ENCODE measurements at places on chromosomes 2 and 18. TPM values are rescaled to one million over a fixed set of nuclear protein-coding genes. Genes with fewer than 3 reads are reported as not detected.
A peak's percentile ranks its signal among the peaks of the same experiment; 100 is the strongest.

GRCh38 chr2:44952806-44953498 lies 11.4 kb downstream of the SIX3 start:
- DNase-seq, result peak; percentile 28

GRCh38 chr2:35973132-35973736 lies 382.3 kb upstream of the CRIM1 start:
- peak; percentile 57 for DNase-seq

DNA sequence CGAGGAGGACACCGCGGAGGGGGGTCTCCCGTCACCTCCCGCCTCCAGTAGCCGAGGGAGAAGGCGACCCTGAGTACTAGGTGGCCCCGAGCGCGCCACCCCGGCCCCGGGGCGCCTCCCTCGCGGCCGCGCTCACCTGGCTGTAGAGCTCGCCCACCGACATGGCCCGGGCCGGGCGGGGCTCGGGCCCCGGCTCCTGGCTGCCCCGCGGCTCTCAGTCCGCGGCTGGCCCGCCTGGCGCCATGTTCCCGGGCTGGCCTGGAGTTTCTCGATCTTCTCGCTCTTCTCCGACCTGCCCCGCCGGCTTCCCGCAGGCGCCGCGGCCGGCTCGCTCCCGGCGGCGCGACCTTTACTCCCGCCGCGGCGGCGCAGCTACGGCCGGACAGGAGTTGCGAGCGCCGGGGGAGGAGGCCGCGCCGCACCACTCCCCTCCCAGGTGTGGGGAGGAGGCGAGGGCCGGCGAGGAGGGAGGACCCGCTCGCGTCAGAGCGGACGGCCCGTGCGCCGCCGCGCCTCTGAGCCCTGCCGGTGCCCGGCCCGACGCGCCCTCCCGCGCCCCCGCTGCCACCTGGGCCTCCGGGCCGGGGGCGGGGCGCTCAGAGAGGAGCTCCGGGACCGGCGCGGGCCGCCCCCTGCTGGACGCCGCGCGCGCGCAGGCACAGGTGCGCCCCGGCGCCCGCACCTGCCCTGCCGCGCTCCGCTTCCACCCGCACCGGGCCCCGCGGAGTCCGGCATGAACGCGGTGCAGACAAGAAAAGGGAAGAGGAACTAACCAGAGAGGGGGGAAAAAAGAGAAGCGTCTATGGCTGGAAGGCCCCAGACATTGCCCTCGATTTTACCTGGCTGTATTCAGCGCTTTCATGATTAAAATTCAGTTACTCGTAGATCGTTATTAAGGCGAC lies at the start of gene MYO5B:
Gene MYO5B (minus strand): TSS at position 517 of the 902 bp plus-strand sequence. CDS start 354 bp downstream, at position 163.
- peak; percentile 5 for DNase-seq

- DNase-seq, result no peak
Measured at GRCh38 chr2:43111788-43112554, 114.4 kb downstream of the ZFP36L2 start.

Gene DNER
- 0.65 TPM for total RNA-seq
